ENCODE measurements at places on chromosomes 1 and 21. TPM values are rescaled to one million over a fixed set of nuclear protein-coding genes. Genes with fewer than 3 reads are reported as not detected.

- DNase-seq: no peak
These were observed 653.8 kb downstream of the NPHP4 start for GRCh38 chr1:5338466-5338865.

GRCh38 chr1:63671514-63671913 is 78.3 kb downstream of the PGM1 start:
- no peak for DNase-seq

GRCh38 chr1:184527402-184527801 is 140.6 kb downstream of the C1orf21 start:
- DNase-seq: no peak

DNA sequence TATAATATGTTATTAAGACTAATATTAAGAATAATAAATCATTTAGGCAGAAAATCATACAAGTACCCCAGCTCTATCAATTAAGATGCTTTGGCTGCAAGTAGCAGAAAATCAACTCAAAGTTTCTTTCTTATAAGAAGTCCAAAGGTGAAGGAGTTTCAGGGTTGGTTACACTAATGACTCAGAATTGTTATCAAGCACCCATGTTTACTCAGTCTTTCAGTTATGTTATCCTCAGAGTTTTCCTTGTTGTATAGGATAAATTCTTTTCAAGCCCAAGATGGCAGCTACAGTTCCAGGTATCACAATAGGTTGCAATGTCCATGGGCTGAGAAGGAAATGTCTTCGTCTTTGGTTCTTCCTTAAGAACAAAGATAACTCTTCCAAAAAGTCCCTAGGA is 163.6 kb downstream of the TNFSF18 start:
- DNase-seq: no peak

- no peak for DNase-seq
These were observed 1.1 kb downstream of the SLC50A1 start for GRCh38 chr1:155136748-155137147.

DNA sequence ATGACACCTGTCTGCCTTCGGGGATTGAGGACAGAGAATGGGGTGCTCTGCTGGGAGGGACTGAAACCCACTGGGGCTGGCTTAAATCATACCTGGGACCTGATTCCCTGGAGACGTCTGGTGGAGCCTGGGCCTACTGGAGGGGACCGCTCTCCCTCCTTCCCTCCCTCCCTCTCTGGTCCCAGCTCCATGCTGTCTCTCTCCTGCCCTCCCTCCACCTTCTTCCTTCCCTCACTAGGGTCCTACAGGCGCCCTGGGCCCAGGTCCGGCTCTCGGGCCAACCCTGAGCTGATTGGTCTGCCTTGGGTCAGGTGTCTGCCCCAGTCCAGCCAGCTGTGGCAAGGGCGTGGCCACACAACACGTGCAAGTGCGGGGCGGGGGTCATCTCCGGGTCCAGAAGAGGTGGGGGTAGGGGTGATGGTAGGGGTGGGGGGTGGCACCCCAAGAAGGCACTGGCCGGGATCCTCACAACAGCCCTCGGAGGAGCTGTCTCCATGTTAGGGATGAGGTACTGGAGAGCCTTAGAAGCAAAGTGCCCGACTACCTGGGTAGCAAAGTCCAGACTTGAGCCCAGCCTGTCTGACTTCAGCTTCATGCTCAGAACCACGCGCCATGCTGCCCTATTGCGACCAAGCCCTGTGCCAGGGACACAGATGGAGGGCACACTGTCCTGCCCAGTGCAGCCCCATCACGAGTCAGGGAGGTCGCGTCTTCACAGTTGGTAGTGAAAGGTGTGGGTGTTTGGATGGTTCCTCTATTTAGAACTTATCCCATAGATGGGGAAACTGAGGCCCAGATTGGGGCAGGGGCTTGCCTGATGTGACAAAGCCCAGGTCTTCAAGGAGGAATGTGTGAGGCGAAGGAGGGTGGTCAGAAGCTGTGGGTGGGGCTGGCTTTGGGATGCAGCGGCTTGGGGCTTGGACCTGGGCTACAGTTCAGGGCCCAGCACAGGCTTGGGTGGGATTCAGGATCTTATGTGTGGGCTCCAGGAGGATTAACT is 574.1 kb downstream of the PTPRU start:
- no peak for DNase-seq

GRCh38 chr1:83761167-83762038 is 237.5 kb downstream of the TTLL7 start:
- no peak for DNase-seq

- DNase-seq: no peak
These were observed 138.7 kb downstream of the MIS18A start for GRCh38 chr21:32140151-32140550.

- DNase-seq: no peak
These were observed 113.0 kb upstream of the TMPRSS2 start for GRCh38 chr21:41620982-41621381.

- no peak for DNase-seq
These were observed 251 bp downstream of the GPA33 start for GRCh38 chr1:167089939-167090313.

DNA sequence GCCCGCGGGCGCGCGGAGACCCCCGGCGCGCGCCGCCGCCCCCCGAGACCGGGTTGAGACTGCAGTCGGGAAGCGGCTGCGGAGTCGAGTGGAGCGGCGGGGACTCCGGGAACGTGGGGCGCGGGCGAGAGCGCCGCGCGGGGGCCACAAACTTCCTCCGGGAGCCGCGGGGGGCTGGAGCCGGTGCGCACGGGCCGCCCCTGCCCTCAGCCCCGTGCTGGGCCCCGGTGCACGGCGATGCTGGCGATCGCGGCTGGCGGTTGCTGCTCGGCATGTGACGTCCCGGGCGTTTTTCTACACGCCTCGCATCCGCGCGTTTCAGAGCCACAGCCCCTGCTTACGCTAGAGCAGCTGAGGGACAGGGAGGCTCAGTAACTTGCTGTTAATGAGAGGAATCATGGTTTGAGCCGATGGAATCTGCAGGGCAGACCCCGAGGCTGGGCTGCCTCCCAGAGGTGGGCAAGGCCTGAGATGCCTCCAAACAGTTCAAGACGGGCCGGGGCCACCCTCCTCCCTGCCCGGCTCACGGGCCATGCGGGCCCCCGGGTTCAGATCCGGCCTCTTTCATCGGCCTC is 520 bp downstream of the TMEM201 start:
- peak; percentile 25 for DNase-seq

GRCh38 chr1:74766579-74766978 is 33.6 kb downstream of the TYW3 start:
- no peak for DNase-seq

- no peak for DNase-seq
These were observed 1.2 kb downstream of the PLA2G4A start for GRCh38 chr1:186829686-186830587.

- DNase-seq: no peak
These were observed 9.3 kb downstream of the CYB5RL start for GRCh38 chr1:54190526-54190925.

NBPF14 gene
- total RNA-seq: 18.1 TPM

METTL18 gene
- total RNA-seq: 27.3 TPM

RABIF gene
- 13.1 TPM for total RNA-seq

RGL1 gene
- 4.9 TPM for total RNA-seq

HAO2 gene
- total RNA-seq: not detected

CADM3 gene
- total RNA-seq: not detected

Measured in MG63 (cell line).